Amniotic epithelial cell (primary cell): ENCODE measurements at places on chromosomes 11 and 22.
A peak's percentile ranks its signal among the peaks of the same experiment; 100 is the strongest.

DNA sequence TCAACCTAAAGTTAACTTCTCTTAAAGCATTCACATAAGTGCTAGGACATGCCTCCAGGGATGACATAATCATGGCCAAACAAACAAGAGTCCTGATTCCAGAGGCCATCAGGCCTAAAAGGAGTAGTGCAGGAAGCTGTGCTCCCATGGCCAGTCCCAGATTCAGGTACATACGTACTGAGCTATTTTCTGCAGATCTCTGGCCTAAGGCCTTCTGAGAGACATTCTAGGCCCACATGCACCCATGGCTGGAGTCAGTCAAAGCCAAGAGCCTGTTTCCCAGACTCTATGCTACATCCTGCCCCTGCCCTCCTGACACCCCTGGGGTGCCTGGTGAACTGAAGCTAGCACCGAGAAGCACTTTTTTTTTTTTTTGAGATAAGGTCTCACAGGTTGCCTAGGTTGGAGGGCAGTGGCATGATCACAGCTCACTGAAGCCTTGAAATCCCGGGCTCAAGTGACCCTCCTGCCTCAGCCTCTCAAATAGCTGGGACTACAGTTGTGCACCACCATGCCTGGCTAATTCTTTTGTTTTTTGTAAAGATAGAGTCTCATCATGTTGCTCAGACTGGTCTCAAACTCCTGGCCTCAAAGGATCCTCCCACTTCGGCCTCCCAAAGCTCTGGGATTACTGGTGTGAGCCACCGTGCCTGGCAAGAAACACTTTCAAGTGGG, 553 bp downstream of the CD3D start:
- no peak for DNase-seq

GRCh38 chr11:20016526-20016925, 143.7 kb downstream of the DBX1 start:
- DNase-seq = no peak

DNA sequence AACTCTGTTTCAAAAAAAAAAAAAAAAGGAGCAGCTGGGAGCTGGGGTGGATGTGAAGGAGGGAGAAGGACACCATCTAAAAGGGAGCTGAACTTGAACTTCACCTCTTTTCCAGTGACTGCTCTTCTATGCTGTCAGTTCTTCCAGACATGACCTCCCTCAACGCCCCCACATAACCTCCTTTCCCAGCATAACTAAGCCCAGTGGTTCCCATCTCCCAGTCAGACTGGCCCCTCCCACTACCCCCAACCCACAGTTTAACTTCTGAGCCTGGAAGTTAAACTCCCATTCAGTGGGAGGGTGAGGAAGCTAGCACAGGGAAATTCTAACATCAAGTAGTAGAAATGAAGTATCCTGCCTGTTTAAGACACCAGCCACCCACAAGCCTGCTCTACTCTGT, 1.8 kb downstream of the ARHGAP1 start:
- peak; percentile 66 for DNase-seq

DNA sequence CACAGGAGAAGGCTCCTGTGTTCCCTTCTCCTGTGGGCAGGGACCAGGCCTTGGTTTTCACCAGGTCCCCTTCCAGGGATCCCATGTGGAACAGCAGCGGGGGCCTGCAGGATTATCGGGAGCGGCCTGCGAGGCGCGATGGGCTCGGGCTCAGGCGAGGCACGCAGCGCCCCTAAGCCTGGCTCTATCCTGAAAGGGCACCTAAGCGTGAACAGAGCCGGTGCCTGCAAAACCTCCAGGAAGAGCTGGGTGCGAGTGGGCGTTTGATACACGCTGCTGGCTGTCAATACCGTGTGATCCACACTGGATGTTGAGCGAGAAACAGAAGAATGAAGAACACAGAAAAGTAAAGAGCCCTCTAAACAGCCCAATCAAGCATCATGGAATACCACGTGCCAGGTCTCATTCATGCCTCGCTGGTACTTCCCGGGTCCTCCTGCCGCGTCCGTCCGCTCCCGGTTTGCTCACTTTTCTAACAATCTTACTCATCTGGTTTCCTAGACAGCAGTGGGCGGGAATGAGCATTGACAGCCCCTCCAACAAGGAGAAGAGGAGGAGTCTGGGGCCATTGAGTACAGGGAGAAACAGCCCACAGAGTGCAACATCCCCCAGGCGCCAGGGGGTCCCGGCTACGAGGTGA, 12.5 kb downstream of the OSBPL5 start:
- DNase-seq = peak; percentile 39

DNA sequence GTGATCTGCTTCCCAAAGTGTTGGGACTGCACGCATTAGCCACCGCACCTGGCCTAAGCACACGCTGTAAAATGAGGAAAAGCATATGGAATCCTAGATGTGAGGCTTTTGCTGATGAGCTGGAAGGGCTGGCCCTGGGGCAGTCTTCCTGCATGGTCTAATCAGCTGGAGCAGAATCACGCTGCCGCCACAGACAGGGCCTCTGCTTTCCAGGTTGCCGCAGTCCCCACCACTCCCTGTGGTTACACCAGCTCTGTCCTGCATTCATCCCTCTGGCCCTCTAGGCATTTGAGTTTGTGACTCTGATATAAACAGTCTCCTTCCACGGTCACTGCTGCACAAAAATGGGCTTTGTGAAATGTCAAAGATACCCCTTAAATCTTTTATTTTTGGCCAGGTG, 17.1 kb downstream of the RPS6KA4 start:
- no peak for DNase-seq

DNA sequence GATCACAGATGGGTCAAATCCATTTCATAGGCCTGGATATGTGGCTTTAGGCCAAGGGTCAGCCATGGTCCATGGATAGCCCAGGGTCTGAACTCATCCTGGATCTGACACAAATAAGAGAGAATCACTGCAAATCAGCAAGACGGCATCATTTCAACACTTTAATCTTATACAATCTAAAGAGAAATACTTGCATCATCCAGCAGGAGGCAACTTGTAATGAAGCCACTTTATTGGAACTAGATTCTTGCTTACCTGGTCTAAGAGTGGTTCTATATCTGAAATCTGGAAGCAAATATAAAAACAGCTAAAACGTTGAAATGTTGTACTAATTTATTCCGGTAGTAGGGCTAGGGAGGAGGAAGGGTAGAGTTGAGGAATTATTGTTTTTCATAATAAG, 870.1 kb downstream of the JRKL start:
- no peak for DNase-seq

DNA sequence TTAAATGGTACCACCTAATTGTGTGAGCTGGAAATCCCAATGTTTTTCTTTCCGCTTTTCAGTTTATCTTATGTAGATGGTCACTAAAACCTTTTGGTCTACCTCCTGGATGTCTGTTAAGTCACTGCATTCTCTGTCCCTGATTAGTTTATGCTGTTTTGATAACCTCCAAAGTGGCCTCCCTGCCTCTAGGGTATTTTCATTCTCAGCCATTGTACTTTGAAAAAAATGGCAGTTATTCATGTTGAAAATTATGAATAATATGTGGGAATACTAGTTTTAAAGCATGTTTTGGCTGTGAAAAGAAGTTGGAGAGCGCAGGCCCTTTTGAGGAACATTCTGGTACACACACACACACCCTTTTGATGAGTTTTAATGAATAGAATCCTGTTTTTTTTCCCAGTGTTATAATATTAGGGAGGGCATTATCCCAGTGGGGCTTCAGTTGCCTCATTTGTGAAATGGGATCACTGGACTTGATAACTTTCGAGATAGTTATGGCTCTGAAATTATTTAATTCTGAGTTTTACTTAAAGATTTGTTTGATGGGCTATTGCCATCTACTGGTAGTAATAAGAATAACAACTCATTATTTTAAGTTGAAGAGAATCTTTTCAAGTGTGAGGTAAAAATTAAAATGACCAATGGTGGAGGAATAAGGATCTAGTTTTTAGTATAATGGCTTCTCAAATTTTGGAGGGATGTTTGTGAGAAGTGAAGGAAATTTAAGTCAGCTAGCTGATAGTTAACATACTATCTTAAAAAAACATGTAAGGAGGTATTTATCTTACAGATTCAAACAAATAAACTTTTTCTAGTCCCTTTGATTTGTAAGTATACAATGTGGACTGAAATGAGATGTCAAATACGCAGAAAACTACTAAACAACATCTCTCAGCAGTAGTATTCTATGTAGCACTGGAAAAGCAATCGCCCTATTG, 3.9 kb downstream of the FDX1 start:
- peak; percentile 41 for DNase-seq

DNA sequence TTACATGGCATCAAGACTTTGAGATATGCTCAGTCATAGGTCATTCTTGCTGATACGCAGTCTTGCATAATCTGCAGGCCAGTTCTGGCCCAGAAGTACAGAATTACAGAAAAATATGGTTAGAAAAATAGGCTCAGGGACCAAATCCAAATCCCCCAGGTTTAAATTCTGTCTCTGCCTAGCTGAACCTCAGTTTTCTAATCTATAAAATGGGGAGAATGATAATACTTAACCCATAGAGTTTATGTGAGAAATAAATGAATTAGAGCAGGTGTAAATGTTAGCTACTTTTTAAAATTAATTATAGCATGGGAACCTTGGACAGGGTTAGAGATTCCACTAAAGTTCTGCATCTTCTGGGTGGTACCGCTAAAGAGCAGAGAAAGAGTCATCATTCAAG, 52.3 kb upstream of the FAM181B start:
- DNase-seq = no peak

DNA sequence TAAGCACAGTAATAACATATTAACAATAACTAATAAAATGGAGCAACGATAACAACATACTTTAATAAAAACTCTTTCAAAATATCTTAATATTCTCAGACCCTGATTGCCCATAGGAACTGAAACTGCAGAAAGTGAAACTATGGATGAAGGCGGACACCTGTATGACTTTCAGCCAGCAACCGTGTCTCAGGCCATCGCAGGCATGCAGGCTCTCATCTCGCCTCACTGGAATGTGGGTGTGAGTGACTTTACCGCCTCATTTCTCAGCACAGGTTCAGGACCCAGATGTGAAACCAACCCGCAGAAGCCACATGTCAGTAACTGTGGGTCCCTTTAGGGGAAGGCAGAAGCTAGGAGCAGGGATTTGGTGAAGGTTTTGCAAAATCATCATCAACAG, 539.1 kb downstream of the FAM181B start:
- DNase-seq = no peak

DNA sequence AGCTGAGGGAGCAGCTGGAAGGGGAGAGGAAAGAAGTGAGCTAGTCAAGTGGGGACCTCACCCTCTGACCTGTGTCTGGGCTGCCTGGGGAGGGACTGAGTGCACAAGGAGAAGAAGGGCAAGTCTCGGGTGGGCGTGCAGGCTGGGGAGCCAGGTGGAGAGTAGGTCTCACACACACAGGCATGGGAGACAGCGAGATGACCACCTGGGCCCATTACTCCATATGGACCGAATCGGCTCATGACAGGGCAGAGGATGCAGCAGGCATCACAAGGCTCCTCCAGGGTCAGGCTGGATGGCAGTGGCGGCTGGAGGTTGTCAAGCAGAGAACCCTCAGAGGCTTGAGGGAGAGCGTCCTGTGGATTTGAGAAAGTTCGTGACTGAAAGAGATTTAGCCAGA, 63.5 kb downstream of the CEP164 start:
- DNase-seq = no peak

DNA sequence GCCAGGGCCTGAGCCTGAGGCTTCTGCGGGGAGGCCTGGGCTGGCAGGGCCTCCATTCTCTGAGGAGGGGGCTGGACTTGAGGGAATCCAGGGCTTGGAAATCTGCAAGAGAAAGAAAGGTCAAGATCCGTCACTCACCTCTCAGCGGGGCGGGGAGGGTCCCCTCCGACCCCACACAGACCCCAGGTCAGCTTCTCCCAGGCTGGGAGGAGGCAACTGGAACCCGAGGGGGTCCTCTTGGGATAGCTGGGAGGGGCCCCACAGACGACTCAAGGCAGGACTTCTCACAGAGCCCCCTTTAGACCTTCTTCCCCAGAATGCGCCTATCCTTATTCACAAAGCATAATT, 11.0 kb downstream of the TNKS1BP1 start:
- no peak for DNase-seq

DNA sequence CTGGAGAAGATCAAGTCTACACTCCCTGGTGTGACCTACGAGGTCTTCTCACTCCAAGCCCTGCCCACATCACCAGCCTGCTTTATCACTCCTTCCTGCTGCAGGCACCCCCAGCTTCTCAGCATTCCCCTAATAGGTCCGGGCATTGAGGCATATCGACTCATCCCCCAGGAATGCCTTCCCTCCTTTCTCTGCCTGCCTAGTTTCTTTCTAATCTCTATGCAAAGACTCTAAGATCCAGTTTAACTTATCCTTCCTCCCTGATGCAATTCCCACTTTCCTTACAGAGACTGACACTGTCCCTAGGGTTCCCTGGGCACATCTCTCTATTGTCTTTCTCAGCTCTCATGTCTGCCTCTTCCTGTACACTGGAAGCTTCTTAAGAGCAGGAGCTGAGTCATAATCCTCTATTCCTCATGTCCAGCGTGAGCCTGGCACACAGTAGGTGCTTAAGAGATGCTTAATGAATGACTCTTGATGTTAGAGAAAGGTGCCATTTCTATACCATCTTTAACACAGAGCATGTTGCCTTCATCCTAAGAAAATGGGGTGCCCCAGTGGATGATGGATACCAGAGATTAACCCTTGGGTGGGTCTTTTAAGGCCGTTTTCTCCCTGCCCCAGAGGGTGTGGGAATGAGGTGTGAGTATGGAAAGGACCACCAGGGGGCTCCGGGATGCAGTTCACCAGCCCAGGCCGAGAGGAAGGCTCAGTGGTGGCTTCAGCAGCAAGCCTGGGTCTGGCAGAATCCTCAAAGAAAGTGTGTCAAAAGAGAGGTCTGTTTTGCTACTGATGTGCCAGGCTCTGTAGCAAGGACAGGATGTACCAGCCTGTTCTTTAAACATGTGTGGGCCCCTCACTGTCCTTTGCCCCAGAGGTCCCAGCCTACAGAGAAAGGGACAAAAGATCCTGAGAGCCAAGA, 34.7 kb downstream of the PARVA start:
- DNase-seq = peak; percentile 97

DNA sequence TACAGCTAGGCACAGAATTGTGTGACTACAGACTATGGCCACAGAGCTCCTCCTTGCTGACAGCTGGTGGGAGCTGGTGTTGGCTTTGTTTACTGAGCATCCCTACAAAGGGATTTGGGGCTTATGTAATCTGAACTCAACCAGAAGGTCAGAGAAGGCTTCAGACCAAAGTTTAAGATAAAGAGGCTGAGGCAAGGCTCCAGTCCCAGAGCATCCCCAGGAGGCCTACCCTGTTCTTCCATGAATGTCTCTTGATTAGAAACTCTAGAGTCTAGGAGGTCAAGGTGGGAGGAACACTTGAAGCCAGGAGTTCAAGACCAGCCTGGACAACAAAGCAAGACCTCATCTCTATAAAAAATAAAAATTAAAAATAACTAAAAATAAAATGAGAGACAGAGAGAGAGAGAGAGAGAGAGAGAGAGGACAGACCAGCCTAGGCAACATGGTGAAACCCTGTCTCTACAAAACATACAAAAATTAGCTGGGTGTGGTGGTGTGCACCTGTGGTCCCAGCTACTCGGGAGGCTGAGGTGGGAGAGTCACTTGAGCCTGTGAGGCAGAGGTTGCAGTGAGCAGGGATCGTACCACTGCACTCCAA, 125.5 kb upstream of the SERPIND1 start:
- no peak for DNase-seq

- DNase-seq = peak; percentile 100
Observed at GRCh38 chr22:38284042-38284402, 11.2 kb upstream of the TMEM184B start.

- DNase-seq = no peak
Observed at GRCh38 chr11:78192911-78193351, 4.2 kb downstream of the USP35 start.
